ENCODE measurements at places on chromosomes 11 and 22.

DNA sequence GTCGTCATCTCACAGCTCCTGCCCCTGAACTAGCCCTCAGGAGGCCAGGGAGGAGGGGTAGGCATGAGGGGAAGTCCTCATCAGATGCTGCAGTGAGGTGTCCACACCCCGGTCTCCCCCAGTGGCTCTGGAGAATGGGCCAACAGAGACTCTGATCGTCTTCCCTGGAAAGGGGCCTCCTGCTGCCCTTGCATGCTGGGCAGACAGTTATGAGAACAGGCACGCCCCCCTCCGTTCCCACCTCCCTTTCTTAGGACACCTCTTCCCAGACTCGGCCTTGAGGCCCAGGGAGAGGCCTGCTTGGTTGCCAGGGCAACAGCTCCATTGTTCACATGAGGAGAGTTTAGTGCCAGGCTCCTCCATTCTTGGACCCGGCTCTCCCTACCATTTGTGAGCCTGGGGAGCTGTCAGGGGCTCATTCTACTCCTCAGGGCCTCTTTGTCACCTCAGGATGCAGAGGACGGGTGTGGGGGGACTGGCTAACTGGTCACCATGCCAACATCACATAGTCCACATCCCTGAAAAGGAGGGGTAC is 157.7 kb downstream of the TTC17 start:
- H3K27me3 ChIP-seq = peaks cover 2% of the 10 kb centered on the region
- no peaks in the 10 kb centered on the region for H3K4me1 ChIP-seq
- DNase-seq = no peak
- no peak overlapping the region for H3K27ac ChIP-seq
- no peaks in the 10 kb centered on the region for H3K36me3 ChIP-seq
- no peak overlapping the region for H3K4me3 ChIP-seq

DNA sequence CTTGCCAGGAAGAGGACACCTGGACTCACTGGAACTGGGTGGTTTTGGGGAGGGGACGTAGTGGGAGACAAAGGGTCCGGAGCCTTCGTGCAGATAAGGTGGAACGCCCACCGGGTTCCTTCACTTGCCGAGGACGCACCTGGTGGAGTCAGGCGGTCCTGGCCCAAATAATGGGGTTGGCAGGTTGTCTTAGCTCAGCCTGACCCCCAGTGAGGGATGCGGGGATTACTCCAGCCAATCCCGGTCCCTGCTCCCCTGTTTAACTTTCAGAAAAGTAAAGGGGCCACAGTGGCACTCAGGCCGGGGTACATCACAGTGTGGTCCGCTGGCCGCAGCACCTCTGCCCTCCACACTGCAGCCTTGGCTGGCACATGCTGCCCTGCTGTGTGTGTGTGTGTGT is 18.0 kb downstream of the A4GALT start:
- DNase-seq = no peak
- no peaks in the 10 kb centered on the region for H3K36me3 ChIP-seq
- no peaks in the 10 kb centered on the region for H3K4me1 ChIP-seq

DNA sequence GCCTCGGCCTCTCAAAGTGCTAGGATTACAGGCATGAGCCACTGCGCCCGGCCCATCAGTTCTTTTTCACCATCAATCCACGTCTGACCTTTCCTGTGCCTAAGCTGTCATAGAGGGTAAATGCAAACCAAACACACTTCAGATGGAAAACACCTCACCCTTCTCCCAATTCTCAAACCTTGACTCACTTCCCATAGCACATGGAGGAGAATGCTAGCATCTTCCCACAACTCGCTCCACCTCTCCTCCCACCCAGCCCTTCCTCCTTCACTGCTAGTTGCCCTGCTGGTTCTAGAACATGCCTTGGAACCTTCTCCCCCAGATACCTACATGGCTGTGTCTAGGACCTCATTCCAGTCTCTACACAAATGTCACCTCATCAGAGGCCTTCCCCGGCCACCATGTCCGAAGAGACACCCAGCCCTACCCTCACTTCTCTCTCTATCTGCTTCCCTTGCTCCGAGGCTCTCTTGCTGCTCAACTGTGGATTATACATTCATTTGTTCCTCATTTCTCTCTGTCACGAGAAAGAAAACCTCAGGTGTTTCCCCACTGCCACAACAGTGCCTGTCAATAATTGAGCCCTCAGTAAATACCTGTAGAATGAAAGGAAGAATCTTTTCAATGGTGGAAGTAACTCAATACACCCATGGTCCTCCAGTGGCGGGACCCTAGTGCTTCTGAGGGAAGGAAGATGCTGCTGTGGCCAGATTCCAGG is 21.3 kb upstream of the NCF4 start:
- H3K27ac ChIP-seq = no peak overlapping the region
- H3K36me3 ChIP-seq = peaks cover 2% of the 10 kb centered on the region
- peaks cover 13% of the 10 kb centered on the region for H3K4me1 ChIP-seq
- DNase-seq = no peak
- H3K4me3 ChIP-seq = no peak overlapping the region
- peaks cover 6% of the 10 kb centered on the region for H3K27me3 ChIP-seq

DNA sequence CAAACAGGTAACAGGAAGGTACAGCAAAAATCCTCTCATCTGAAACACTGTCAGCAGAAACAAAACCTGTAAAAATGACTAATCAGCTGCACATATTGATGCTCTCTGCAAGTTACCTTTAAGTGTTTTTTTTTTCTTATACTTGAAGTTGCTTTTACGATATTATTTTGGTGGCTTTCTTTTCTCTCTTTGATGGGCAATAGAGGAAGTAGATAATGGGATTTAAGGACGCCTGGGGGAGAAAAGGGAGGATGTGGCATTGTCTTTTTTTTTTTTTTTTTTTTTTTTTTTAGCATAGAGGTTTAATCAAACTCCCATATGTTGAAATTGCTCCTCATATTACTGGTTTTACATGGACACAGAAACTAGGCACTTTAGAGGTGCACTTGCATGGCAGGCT is 11.4 kb upstream of the ADSL start:
- no peaks in the 10 kb centered on the region for H3K27me3 ChIP-seq
- peak overlapping the region; percentile 31 for H3K4me3 ChIP-seq
- H3K4me1 ChIP-seq = peaks cover 64% of the 10 kb centered on the region
- peaks cover 24% of the 10 kb centered on the region for H3K36me3 ChIP-seq

DNA sequence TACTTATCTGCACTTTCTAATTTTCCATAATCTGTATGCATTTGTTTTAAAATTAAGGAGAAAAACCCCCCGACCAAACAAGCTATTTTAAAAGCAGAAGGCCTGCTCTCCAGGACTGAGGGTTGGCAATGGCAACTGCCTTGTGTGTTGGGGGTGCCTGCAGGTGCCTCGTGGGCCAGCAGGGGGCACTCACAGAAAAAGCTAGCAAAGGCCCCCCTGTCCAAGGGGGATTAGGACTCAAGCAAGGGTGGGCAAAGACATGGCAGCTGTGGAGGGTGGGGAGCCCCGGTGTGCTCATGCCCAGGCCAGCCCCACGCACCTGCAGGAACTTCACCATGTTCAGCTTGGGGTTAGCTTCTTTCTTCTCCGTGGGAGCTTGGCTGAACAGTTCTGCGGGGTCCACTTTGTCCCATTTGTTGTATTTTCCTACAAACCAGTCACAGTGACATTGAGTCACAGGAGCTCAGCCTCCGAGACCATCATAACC is 10.3 kb downstream of the TOP3B start:
- no peak overlapping the region for H3K27ac ChIP-seq
- H3K4me1 ChIP-seq = no peaks in the 10 kb centered on the region
- H3K27me3 ChIP-seq = no peaks in the 10 kb centered on the region
- H3K4me3 ChIP-seq = no peak overlapping the region

Data from activated T-helper 1 cell treated with anti-CD3 and anti-CD28 coated beads, Interleukin-12 subunit alpha, Interleukin-12 subunit beta, Interleukin-2, Interleukin-4 antibody, amounts not matched to agents 30 ng/mL and 10 ng/mL and 1 ng/mL, durations not matched to agents 14 hours and 24 hours and 36 hours (primary cell).